Activated CD8-positive, alpha-beta T cell treated with anti-CD3 and anti-CD28 coated beads, Interleukin-2, amount 10 ng/mL, durations not matched to agents 7 days and 5 days (primary cell): ENCODE measurements at places on chromosomes 6 and 20. TPM values are rescaled to one million over a fixed set of nuclear protein-coding genes. Genes with fewer than 3 reads are reported as not detected.

- H3K4me1 ChIP-seq: peaks cover 39% of the 10 kb centered on the region
- DNase-seq: peak; percentile 24
- H3K27me3 ChIP-seq: no peaks in the 10 kb centered on the region
- H3K4me3 ChIP-seq: peak overlapping the region; percentile 73
Measured at GRCh38 chr20:8213831-8214587, 81.9 kb downstream of the PLCB1 start.

PRPH2 gene
- total RNA-seq: not detected

GRCh38 chr6:34672657-34673043 is 23.9 kb downstream of the ILRUN start:
- peak overlapping the region; percentile 90 for H3K27ac ChIP-seq
- H3K4me3 ChIP-seq: peak overlapping the region; percentile 65
- H3K27me3 ChIP-seq: no peaks in the 10 kb centered on the region
- H3K36me3 ChIP-seq: peaks cover 11% of the 10 kb centered on the region

DNA sequence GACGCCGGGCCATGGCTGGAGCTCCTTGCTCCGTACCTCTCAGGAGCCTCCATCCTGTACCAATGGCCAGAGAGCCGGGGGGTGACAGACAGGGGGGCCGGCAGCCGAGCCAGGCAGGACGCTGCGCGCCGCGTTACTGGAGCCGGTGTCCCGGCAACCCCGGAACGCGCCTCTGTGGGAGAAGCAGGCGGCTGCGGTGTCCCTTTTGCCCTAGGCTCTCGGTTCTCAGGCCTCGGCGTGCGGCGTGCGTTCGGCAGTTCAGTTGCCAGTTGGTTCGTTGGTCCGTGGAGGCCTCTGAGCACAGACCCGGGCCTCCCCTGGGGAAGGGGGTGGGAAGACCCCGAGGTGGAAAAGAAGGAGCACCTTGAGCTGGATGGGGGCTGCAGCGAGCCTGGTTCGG is at the start of gene SPATS1:
Gene SPATS1, plus strand, starts transcription at position 162 of the 400 bp plus-strand sequence. CDS start 446 bp downstream, outside the sequence.
- DNase-seq: no peak
- no peaks in the 10 kb centered on the region for H3K36me3 ChIP-seq
- peaks cover 2% of the 10 kb centered on the region for H3K4me1 ChIP-seq

FAXC gene
- not detected for total RNA-seq

DNA sequence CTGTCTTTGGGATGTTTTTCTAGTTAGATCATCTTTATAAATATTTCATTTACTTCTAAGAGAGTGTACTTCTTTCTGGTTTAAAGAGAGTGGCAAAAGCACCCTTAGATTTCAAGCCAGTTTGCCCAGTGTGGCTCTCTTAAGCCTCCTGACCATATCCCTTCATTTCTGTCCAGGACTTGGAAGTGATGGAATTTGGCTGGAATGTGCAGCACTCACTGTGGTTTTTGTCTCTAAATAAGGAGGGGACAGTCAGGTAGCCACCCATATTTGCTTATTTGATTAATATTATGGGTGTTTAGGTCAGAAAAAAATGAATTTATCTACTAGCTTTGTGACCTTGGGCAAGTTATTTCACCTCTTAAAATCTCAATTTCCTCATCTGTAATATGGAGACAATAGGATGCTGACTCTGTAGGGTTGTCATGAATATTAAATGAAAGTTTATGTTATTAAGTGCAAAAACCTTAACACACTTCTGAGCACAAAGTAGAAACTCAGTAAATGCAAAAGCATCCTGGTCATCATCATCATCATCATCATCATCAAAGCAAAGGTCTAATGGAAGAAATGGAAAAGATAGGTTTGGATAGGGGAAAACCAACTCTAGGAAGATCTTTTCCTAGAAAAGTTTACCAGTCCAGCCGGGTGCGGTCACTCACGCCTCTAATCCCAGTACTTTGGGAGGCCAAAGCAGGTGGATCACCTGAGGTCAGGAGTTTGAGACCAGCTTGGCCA is 3.1 kb downstream of the CRYBG1 start:
- no peaks in the 10 kb centered on the region for H3K36me3 ChIP-seq
- no peak for DNase-seq
- peaks cover 44% of the 10 kb centered on the region for H3K27me3 ChIP-seq
- no peak overlapping the region for H3K27ac ChIP-seq
- H3K4me1 ChIP-seq: peaks cover 11% of the 10 kb centered on the region

GRCh38 chr6:18978337-18979128 is 591.4 kb downstream of the RNF144B start:
- H3K36me3 ChIP-seq: no peaks in the 10 kb centered on the region
- H3K4me1 ChIP-seq: no peaks in the 10 kb centered on the region
- no peak overlapping the region for H3K4me3 ChIP-seq
- no peak for DNase-seq
- no peak overlapping the region for H3K27ac ChIP-seq

TTLL9 gene
- total RNA-seq: not detected
